Hippocampal formation (tissue), 2 donors: ENCODE measurements at places on chromosomes 4 and X.

GRCh38 chr4:69563424-69563823 lies 67.7 kb upstream of the UGT2B4 start:
- no peak for DNase-seq

DNA sequence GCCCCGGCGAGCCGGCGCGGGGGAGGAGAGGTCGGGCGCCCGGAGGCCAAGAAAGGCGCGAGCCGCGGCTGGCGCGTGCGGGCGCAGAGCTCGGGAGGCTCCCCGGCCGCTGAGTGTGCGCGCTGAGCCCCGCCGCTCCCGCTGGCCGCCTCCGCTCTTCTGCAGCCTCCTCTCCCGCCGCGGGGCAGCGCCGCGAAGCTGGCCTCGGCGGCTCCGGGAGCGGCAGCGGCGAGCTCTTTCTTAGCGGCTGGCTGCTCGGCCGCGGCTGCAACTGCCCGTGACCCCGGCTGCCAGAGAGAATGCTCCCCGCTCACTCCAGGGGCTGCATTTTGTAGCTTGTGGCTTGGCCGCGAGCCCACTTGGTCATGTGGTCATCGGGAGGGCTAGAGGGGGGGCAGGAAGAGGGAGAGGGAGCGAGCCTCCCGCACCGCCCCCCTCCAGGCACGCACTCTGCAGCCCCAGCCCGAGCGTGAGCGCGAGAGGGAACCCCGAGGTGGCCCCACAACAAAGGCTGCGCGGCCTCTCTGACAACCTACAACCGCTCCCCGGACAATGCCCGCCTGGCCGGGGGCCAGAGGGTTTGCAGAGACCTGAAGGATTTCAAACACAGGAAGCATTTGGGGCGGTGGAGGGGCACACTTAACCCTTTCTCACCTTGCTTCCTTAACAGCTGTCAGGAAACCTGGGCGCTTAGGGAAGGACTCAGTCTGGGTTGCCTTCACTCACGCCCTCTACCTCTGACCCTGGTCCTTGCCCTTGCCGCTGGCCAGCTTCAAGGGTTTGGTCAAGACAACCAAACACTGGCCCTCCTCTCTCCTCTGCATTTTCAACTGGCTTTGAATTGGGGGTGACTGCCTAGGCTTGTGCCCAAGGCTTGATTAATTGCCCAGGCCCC lies at the start of gene APLN:
TSS of gene APLN (minus strand) at position 305 of the 895 bp plus-strand sequence. CDS start 326 bp downstream, outside the sequence.
- DNase-seq = peak; percentile 51

- DNase-seq = no peak
Observed at GRCh38 chr4:19298998-19299397, 952.7 kb upstream of the SLIT2 start.

DNA sequence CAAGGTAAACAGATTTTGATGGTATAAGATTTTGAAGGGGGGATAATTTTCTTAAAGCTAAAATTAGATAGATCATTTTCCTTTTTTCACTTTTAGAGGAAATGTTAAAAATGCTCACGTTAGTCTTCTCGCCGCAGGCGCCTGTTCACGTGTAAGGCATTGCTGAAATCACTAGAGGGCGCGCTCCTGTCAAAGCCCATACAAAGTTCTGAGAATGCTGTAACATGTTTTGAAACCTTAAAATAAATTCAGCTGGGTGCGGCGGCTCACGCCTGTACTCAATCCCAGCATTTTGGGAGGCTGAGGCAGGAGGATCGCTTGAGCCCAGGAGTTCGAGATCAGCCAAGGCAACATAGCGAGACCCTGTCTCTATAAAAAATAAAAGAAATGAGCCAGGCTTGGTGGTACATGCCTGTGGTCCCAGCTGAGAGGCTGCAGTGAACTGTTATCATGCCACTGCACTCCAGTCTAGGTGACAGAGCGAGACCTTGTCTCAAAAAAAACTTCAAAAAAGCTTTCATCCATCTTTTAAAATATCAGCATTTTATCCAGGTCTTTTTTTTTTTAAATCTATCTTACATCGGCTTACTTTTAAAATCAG lies 138.0 kb downstream of the RBMX2 start:
- DNase-seq = peak; percentile 29

- no peak for DNase-seq
Observed at GRCh38 chrX:148380107-148380506, 120.3 kb upstream of the AFF2 start.

- no peak for DNase-seq
Observed at GRCh38 chr4:62028745-62029144, 828.6 kb downstream of the ADGRL3 start.

- no peak for DNase-seq
Observed at GRCh38 chr4:166459621-166460020, 586.6 kb downstream of the TLL1 start.
